Fibroblast of skin of scalp (primary cell): ENCODE measurements at places on chromosomes 13 and 19.
A peak's percentile ranks its signal among the peaks of the same experiment; 100 is the strongest.

GRCh38 chr19:46494146-46494940, 1.3 kb downstream of the PNMA8B start:
- DNase-seq: no peak

DNA sequence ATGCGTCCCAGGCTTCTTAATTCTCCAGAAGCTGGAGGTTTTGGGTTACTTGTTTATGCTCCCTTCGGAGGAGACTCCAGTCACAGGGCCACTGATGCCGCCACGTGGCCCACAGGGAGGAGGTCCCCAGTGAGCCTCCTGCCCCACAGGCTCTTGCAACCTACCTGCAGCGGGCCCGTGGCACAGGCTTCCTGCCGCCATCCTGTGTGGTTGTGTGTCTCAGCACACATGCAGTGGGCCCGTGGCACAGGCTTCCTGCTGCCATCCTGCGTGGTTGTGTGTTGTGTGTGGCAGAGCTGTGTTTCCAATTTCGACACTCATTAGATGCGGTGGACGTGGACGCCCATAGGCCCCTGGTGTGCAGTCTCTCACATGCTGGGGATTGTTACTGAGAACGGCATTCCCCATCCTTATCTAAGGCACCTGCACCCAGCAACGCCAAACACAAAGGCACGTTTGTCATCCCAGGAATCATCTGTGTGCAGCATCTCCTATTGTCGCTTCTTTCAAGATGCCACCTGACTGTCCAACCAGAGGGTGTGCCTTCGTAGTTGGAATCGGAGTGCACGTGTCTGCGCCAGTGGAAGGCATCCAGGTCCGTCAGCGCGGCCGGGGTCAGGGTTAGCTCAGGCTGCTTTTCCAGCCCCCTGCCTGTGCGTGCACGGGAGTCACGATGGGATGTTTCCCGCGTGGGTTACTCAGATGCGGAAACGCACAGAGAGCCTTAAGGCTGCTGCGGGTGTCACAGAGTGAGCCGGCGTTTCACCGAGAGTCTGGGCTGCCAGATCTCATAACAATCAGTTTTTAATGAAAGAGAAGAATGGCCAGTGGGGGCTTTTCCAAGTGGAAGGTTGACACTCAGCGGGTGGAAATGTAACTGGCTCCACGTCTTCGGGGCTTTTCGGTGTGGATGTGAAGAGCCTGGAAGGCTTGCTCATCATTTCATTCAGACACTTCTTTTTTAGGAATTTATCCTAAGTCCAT, 119.8 kb downstream of the ATP11A start:
- no peak for DNase-seq

GRCh38 chr13:98844021-98844420, 91.5 kb upstream of the SLC15A1 start:
- no peak for DNase-seq

DNA sequence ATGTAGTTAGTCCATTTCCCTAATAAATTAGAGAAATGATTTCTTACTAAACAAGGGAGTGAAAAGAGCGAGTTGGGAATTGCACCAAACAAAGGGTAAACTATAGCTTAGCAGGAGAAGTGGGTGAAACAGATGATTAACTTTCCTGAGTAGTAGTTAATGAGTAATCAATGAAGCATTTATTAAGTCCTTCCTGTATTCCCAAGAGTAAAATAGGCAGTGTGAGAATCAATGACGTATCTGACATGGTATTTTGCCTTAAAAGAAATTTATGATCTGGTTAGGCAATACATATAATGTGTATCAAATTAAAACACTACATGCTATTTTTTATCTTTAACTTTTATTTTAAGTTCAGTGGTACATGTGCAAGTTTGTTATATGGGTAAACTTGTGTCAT, 142.8 kb downstream of the KLF5 start:
- peak; percentile 50 for DNase-seq

DNA sequence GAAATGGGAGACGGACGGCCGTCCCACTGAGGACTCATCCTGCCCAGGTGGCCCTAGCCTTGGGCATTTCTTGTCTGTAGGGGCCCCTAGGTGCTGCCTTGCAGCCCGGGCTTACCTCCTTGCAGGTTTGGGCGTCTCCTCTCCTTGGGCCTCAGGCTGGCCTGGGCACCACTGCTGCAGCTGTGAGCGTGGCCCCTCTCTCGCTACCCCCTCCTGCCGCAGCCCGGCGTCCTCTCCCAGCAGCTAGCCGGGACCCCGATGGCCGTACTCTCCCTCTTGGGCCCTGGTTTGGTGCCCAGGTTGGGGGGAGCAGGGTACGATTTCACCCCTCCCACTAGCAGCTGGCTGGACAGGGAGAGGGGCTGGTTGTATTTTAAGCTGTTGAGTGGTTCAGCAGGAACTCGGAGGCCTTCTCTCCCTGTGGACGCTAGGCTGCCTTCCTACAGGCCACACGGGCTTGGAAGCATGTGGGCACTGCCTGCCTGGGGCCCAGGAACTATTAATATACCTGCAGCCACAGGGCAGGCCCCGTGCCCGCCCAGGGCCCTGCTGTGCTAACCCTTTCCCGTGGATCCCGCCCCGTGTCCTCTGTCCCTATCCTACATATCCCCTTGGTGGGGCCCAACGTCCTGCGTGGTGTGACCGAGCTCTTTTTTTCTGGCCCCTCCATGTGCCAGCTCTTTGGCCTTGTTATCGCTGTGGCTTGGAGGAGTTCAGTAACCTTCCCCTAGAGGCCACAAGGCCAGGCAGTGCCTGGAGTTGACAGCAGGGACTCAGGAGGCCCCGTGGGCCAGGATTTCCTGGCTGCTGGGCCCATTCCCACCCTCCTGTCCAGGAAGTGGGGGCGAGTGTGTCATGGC, 11.7 kb downstream of the NDUFB7 start:
- no peak for DNase-seq

GRCh38 chr13:46595136-46595884, 42.3 kb downstream of the LRCH1 start:
- no peak for DNase-seq

DNA sequence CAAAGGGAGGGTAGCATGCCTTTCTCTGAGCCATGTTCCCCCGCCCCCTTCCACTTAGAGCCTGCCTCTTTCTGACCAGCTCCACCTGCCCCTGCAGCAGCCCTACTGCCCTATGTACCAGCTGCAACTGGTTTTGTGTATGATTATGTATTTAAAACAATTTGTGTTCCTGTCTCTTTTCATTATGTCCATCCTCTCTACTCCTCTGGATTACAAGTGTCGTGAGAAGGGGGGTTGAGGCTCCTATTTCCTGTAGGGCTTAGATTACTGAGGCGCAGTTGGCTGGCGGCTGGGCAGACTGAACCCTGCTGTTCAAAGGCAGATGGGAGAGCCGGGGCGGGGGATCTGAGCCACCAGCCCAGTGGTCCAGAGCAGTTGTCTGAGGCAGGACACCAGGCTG, 213.3 kb downstream of the KCNRG start:
- no peak for DNase-seq

- DNase-seq: no peak
Observed at GRCh38 chr13:95226932-95227695, 74.1 kb downstream of the ABCC4 start.

DNA sequence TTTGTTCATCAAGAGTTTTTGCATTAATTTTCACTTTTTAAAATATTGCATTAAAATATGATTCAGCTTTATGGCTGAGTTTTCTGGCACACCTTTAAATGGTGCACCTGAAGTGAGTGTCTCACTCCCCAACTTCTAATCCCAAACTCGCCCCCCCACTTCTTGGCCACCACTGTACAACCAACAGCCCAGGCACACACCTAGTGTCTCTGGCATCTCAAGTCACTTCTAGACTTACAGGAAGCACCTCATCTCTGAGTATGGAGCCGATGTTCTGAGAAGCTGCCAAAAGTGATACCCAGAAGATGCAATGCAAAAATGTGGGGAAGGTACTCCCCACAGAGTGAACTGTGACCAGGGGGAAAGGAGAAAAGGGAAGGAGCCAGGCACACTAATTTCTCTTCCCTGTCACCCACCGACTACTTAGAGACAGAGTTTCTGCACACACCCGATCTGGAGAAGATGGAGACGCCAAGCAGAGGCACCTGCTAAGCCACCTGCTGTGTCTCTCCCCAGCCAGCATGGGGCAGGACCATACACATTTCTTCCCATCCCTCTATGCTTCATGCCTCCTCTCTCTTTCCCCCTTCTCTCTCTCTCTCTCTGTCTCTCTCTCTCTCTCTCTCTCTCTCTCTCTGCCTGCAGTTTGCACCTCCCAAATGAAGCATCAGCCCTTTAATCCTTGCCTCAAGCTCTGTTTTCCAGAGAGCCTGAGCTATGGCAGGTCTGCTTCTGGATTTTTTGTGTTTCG, 155.3 kb upstream of the ZNF507 start:
- DNase-seq: no peak

GRCh38 chr19:29530540-29531457, 5.0 kb downstream of the VSTM2B start:
- DNase-seq: no peak

- no peak for DNase-seq
Observed at GRCh38 chr19:45158503-45159209, 2.1 kb downstream of the NKPD1 start.

GRCh38 chr13:28849441-28849840, 29.3 kb downstream of the MTUS2 start:
- no peak for DNase-seq

GRCh38 chr13:97723655-97724054, 229.8 kb upstream of the IPO5 start:
- DNase-seq: no peak

- no peak for DNase-seq
Observed at GRCh38 chr19:48342841-48343540, 17.6 kb downstream of the EMP3 start.

GRCh38 chr13:92838786-92839185, 387.8 kb upstream of the GPC6 start:
- DNase-seq: peak; percentile 98

DNA sequence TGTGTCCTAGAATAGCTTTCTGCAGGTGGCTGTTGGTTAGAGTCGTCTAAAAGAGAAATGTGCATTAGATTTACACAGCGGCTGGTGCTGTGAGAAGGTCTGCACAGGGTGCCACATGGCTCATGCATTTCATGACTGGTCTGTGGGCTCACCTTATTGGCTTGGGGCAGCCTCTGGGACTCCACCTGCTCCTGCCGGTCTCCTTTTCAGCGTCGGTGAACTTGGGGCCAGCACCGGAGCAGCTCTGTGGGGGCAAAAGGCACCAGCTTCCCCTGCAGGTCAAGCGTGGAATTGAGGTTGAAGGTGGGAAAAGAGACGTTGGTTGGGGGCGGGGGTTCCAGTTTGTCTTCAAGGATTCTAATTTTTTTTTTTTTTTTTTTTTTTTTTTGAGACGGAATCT, 3.1 kb upstream of the PNMA8C start:
- no peak for DNase-seq

GRCh38 chr19:43672061-43672679, 2.2 kb upstream of the PLAUR start:
- DNase-seq: no peak

GRCh38 chr19:19214159-19214490, 2.4 kb downstream of the NCAN start:
- DNase-seq: no peak

GRCh38 chr13:102401265-102401664, 583 bp downstream of the FGF14 start:
- no peak for DNase-seq

GRCh38 chr13:28494778-28495537, at the start of gene FLT1:
FLT1 (minus strand) TSS chr13:28495128; CDS start chr13:28494843, 285 bp downstream.
- peak; percentile 30 for DNase-seq

- DNase-seq: peak; percentile 43
Observed at GRCh38 chr13:36418022-36418805, 14.1 kb upstream of the CCNA1 start.

DNA sequence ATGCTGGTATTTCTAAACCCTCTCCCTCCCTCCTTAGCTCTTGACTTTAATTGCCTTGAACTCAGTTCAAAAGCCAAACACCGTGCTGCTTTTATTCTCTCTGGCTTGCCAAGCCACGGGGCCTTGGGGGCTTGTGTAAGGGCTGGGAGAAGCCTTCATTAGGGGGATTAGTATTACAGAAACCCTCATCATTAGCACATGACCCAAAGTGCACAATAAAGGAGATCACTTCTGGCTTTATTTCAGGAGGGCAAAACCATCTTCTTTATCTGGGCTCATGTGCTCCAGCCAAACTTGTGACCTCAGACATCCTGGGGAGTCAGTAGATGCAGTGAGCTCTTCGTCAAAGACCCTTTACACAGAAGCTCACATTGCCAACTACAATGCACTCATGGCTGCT, at the start of gene DCT:
Gene DCT, minus strand, starts transcription at position 67 of the 400 bp plus-strand sequence. CDS start 427 bp downstream, outside the sequence.
- DNase-seq: no peak

- DNase-seq: no peak
Observed at GRCh38 chr19:33509774-33510173, 11.8 kb downstream of the PEPD start.

DNA sequence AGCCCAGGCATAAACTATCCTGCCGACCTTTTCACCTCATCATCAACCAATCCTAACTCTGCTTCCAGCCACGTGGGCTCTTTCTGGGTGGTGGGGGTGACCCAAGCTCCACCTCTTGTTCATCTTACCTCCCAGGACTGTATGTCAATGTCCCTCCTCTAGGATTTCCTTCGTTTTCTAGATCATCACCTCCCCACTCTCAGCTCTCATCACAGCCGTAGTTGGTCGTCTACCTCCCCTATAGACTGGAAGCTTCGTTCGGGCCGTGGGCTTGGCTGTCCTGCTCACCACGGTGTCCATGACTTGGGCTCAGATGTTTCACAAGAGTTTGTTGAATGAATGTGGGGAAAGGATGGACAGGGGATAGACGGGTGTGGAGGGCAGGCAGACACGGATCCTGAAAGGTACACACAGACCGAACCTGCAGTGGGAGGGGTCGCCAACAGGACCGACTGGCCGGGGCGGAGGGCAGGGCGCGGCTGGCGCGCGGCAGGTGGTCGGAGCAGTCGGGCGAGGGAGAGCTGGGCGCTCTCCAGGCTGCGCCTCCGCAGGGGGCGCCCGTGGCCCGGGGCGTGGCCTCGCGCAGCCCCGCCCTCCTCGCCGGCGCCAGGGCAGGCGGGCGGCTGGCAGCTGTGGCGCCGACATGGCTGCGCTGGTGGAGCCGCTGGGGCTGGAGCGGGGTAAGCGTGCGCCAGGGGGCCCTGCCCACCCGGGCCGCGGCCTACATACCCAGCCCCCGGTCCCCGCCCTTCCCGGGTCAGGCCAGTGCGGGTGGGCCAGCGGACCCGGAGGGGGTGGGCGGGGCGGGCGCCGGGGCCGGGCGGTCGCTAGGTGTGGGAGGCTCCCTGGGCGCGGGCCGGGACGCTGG, at the start of gene LIN7B:
Gene LIN7B, plus strand, starts transcription at position 609 of the 868 bp plus-strand sequence. Its CDS starts 35 bp downstream, at position 644.
- peak; percentile 77 for DNase-seq

DNA sequence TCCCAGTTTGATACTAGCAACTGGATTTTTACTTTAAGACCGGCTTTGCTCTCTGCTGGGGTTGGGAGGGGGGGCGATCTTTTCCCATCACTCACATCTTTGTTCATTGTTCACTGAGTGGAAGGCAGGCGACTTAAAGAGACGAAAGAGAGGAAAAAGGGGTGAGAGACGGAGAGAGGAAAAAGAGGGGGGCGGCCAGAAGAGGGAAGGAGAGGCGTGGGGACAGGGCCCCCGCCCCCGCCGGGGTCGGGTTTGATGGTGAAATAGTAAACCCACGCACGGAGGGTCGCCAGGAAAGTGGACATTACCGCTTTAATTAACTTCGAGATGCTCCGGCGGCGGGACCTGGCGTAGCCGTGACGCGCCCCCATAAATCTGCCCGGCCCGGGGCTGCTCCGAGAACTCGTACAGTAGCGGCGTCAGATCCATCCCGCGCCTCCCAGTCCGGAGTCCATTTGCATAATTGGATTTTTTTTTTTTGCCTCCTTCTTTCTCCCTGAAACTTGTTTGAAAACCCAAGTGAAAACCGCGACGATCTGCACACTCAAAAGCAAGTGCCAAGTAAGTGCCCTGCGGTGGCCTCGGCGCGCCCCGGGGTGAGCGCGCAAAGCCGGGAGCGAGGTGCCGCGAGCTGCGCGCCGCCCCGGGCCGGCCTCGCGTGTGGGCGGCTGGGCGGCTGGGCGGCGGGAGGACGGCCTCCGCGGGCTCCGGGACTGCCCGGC, 143.9 kb upstream of the ZNF536 start:
- no peak for DNase-seq

- peak; percentile 49 for DNase-seq
Observed at GRCh38 chr13:98528663-98529064, 48.2 kb downstream of the STK24 start.
